ENCODE measurements at places on chromosomes 6 and 20.

GRCh38 chr6:75603106-75603420, 1.4 kb downstream of the SENP6 start:
- DNase-seq = no peak

- no peak for DNase-seq
Measured at GRCh38 chr6:161035981-161036263, 44.4 kb downstream of the MAP3K4 start.

GRCh38 chr6:121657972-121658371, 222.5 kb downstream of the GJA1 start:
- no peak for DNase-seq

GRCh38 chr20:56924292-56925081, 295.4 kb downstream of the TFAP2C start:
- no peak for DNase-seq

- no peak for DNase-seq
Measured at GRCh38 chr6:150753371-150754064, 112.0 kb upstream of the MTHFD1L start.

- no peak for DNase-seq
Measured at GRCh38 chr20:18431206-18431605, 35.6 kb downstream of the DZANK1 start.

DNA sequence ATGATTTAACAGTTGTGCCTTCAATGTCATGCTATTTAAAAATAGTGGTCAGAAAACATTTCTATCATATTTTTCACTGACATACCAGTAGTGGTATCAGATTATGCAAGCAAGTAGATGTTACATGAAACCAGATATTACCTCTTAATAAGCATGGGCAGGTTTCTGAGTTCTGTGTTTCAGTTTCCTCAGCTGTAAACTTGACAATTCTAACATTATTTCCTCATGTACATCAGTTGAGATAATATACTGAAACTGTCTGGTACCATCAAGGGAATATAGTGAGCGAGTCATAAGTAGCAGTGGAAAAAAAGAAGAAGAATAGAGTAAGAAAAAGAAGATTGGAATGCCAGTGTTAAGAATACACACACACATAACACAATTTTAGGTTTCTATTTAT, 477.9 kb upstream of the MANEA start:
- DNase-seq = no peak

- DNase-seq = no peak
Measured at GRCh38 chr20:51514249-51514648, 28.3 kb downstream of the NFATC2 start.

DNA sequence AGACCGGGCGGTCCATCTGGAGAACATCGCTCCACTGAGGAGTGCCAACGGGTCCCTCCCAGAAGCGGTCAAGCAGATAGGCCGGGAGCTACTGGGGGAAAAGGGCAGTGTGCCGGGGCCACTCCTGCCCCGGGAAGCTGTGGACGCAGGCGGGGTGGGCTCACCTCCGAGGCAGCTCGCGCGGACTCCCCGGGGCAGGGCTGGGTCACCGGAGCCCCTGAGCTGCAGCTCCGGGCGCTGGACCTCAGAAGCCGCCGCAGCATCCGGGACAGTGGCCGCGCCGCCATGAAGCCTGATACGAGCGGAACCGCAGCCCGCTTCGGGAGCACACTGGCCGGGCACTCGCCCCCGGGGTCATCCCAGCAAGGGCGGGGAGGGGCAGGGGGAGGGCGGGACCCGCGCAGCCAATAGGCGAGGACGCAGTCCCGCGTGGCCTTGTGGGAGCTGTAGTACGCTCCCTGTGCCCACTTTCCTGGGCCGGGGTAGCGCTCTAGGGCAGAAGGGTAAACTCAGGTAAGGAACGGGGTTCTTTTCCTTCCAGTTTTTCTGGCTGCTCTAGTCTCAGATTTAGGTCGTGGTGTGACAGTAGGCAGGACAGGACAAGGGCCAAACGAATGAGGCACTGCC, at the start of gene MOCS1:
MOCS1 (minus strand) TSS at position 332 of the 627 bp plus-strand sequence; CDS start at position 287, 45 bp downstream.
- no peak for DNase-seq

- DNase-seq = no peak
Measured at GRCh38 chr6:100078509-100078908, 84.5 kb upstream of the MCHR2 start.

DNA sequence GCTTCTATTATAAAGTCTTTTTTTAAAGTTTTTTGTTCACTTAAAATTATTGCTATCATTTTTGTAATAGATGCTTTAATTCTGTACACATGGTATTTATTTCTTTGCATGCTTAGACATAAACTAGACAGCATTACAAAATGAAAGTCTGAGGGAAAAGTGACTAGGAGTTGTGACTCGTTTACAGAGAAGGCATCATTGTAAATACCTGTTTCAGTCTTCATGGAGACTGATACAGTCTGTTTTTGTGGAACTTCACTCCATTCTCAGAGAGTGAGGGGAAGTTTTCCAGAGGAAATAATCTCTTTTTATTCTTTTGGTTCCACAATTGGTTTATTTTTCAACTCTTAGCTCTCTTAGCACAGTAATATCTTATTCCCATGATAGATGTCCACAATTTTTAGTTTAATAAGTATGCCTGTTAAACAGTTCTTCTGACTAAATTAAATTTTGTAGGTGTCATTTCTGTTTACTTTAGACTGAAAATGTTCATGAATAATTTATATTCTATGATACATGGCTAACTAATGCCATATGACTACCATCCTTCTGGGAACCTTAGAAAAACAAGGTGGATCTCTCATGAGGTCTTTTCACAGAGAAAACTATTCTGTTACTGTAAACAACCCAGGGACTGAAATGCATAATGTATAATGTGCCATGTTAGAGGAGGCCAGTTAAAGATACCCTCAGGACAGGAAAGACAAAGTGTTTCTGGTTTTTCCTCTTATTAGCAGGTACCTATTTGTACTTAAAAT, 69.2 kb downstream of the MYO6 start:
- DNase-seq = no peak

DNA sequence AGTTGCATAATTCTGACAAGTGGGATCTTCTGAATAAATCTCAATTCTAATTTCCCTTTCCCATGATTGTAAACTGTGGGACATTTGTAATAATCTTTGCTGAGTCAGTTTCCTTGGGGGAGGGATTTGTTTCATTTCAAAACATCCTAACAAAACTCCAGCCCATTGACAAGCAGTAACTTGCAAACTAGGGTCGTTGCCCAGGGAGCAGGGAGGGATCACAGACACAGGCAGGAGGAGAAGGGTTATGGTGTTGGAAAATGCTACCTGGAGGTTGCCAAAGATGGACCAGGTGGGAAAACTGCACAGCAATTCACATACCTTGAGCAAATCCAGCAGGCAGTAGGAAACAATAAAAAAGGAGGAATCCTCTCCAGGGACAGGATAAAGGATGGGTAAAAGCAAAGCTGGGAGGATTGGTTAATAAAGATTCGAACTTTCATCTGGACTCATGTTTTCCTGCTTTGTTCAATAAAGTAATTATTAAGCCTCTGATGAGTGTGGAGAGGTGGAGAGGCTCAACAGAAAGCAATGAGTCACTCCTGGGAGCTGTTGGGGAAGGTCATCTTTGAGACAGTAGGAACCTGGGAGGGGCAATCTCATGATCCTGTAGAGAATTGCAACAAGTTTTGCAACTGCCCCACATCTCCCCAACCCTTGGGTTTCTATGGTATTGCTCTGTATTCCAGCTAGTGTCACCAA, 87.3 kb upstream of the AKIRIN2 start:
- peak; percentile 91 for DNase-seq

- no peak for DNase-seq
Measured at GRCh38 chr20:61882716-61883615, 182.7 kb downstream of the TAF4 start.

- DNase-seq = peak; percentile 30
Measured at GRCh38 chr20:21360705-21361104, 36.6 kb downstream of the NKX2-4 start.

DNA sequence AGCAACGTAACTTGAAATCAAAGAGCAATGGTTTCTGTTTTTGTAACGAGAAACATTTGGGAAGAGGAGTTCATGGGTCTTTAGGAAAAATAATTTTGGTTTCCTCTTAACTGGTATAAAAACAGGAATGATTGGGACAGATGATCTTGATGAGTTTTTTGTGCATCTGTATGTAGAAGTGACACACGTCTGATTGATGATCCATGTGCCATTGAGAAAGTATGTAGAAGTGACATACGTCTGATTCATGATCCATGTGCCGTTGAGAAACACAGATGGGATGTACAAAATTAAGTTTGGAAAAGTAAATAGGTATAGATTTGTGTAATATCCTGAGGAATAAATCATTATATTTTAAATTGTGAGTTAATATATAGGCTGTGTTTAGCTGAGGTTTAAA, 2.1 kb downstream of the KIAA1586 start:
- DNase-seq = no peak

DNA sequence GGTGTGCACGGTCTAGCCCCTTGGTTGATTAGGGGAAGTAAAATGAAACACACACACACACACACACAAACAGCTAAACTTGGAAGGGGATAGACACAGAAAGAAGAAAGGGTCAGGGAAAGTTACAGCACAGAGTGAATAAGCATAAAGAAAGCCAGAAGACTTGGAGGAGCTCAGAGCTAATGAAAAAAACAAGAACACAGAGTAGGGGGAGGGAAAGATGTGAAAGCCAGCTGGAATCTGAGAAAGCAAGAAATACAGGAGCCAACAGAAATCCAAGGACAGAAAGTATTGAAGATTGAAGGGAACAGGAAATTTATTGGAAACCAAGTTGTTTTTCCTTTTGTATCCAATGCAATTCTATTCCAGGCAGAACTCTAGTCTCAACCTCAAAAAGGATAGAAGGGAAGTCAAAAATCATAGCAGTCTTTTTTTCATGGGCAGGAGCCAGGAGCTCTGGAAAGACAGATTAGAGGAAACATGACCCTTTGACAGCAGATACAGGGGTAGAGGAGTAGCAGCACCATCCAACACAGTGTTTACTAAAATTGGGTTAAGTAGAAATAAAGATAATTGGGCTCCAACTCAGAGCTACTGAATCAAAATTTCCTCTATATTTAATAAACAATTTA, 10.1 kb downstream of the HMGCLL1 start:
- no peak for DNase-seq

DNA sequence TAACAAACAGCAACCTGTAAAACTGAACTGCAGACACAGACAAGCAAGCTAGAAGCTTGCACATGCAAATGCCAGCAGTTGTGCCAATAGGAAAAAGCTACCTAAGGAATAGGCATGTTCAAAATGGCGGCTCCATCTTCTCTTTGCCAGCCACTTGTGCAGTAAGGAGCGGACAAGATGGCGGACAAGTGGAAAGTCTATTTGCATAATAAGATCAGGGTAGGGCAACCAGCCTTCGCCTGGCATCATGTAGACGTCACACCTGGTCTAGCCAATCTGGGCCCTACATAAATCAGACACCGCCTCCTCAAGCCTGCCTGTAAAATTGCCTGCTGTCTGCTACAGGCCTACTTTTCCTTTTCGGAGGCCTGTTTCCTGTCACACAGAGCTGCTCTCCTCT, 18.0 kb downstream of the C6orf52 start:
- DNase-seq = no peak

- no peak for DNase-seq
Measured at GRCh38 chr6:169473663-169474062, 220.0 kb upstream of the THBS2 start.

DNA sequence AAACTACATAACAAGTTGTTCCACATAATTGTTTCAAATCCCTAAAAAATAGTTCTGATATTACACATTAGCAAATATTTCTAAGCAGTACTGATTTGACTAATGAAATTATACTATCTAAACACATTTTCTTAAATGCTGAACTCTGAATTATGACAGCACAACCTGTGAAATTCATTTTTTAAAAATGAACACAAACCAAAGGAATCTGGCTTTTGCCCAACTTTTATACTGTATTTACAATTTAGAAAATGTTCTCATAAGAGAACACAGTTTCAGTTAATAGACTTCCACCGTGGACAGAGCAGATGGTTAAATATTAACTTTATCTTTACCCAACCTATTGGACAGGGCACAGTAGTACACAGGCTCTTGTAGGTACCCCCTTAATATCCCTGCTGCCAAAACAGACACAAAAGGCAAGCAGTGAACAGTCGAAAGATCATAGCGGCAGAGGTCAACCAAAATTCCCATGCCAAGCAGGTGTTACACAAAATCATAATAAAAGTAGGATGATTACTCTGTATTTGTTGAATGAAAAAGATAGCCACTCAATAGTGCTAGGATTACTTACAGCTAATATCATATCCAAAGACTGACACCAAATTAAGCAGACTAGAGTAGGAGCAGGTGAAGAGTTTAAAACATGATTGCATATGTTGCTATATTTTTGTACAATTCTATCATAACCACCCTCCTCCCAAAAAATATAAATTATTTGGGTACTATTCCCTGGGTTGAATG, 122.5 kb downstream of the RNGTT start:
- DNase-seq = no peak

DNA sequence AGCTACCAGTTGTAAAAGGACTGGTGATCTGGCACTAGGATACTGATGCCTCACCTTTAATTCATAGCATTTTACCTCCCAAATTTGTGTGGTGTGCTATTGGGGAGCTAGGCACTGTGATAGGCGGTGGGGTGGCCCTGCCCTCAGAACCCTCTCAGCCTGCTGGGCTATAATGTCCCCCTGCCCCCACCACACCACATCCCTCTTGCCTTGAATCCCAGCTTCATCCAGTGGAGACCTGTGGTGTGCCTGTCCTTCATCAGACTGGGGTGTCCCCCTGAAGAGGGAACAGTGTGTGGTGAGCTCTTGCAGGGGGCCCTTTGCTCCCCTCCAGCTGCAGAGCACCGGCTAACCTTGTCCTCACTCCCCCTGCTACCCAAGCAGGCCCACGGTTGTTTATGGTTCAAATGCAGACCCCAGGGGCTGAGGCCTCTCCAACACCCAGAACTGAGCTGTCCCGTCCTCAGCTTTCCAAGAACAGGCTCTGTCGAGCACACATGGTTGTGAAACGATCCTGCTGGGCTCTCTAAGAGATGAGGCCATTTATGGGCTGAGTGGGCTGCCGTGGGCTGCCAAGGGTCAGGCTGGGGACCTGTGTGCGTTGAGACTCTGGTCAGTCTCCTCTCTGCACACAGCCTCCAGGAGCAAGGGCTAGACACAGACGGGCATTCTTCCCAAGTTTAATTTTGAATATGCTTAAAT, 26.9 kb upstream of the VEGFA start:
- DNase-seq = no peak

DNA sequence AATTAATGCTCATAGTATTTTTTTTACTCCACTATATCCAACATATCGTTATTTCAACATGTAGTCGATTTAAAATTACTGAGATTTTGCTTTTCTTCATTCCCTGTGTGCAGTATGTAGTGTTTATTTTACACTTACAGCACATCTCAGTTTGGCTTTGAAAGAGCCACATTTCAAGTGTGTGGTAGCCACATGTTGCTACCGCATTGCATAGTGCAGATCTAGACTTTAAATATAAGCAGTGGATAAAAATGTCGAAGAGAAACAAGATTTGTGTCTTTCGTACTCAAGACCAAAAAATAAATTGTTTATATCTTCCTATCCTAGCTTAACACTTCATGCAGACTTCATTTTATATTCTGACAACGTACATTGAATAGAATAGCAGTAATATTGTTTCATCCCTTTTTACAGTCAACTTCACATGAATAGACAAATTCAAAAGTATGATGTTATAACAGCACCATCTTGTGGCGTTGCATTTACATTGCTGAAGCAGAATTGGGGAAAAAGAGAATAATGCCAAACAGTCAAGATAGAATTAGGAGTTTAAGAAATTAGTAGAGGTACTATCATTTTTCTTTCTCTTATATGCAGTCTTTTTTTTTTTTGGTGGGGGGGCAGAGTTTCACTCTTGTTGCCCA, 29.9 kb downstream of the FBXO5 start:
- peak; percentile 3 for DNase-seq
